ENCODE measurements at places on chromosomes 6 and 20. TPM values are rescaled to one million over a fixed set of nuclear protein-coding genes. Genes with fewer than 3 reads are reported as not detected.

DNA sequence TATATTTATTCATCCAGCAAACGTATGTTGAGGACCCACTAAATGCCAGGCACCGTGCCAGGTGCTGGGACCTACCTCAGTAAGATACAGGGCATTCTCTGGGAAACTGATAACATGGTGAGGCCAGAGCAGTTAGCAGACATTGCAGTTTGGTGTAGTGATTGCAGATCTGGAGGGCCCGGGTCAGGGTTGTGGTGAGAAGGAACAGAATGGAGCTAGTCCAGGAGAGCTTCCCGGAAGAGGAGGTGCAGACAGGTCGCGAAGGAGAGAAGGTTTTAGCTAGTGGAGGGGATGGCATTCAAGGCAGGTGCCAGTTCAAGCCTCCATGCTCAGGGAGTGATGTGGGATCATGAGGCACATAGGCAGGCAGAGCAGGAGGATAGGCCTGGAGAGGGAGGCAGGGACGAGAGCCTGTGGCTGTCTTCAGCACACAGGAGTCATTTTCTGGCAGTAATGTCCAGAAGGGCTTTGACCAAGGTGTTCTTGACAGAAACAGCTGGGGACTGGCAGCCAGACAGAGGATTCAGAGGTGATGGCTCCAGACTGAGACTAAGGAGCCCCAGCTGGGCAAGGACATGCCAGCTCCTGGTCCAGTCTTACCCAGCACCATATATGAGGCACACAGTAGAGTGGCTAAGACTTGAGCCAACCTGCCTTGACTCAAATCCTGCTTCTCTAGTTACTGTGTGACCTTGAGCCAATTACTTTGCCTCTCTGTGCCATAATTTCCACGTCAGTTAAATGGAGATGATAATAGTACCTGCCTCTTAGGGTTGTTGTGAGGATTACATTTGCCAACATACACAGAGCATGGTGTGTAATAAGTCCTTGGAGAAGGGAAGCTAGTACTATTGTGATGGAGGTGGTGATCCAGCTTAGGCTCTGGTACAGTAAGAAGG, 48.3 kb upstream of the FANCE start:
- no peak overlapping the region for H3K4me3 ChIP-seq
- no peak overlapping the region for H3K27ac ChIP-seq
- H3K4me1 ChIP-seq: peaks cover 28% of the 10 kb centered on the region
- DNase-seq: no peak
- no peaks in the 10 kb centered on the region for H3K27me3 ChIP-seq
- H3K36me3 ChIP-seq: no peaks in the 10 kb centered on the region

DNA sequence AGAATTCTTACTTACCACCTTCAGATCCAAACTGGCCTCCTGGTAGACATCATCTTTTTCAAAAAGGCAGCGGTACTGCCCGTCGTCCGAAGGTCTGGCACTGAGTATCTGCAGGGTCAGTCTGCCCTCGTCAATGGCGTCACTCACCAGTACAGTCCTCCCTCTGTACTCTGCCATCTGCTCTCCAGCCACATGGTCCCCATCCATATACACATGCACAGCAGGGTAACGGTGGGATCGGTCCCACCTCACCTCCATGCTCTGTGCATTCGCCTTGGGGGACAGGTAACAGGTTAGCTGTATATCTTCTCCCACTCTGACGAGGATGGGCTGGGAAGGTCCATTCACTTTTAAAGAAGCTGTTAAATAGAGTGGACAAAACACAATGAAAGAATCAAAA, 11.0 kb downstream of the BTNL2 start:
- peaks cover 6% of the 10 kb centered on the region for H3K4me1 ChIP-seq
- no peak overlapping the region for H3K4me3 ChIP-seq
- H3K27me3 ChIP-seq: peaks cover 35% of the 10 kb centered on the region
- no peak for DNase-seq
- no peak overlapping the region for H3K27ac ChIP-seq
- H3K36me3 ChIP-seq: no peaks in the 10 kb centered on the region

GRCh38 chr6:36605560-36606391, 11.6 kb downstream of the SRSF3 start:
- peaks cover 85% of the 10 kb centered on the region for H3K36me3 ChIP-seq
- no peak overlapping the region for H3K4me3 ChIP-seq
- H3K27ac ChIP-seq: peak overlapping the region; percentile 58

Gene COL12A1
- total RNA-seq: not detected

DNA sequence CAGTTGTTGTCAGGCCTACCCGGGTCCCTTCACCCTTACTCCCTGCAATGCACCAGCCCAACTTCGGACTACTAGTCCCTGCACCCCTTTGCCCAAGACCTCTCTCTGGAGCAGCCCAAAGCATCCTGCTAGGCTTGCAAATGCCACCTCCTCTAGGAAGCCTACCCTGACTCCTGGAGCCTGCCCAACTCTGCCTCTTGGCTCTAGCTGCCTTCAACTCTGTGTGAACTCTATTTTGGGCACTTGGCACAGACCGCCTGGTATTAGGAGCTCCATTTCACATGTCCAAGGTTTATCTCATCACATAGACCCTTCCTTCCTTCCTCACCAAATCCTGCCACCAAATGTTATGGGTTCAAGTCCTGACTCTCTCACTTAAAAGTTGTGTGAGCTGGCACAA, 80.6 kb downstream of the MDGA1 start:
- peaks cover 2% of the 10 kb centered on the region for H3K4me1 ChIP-seq
- no peak for DNase-seq
- H3K27me3 ChIP-seq: peaks cover 11% of the 10 kb centered on the region
- H3K27ac ChIP-seq: no peak overlapping the region
- H3K4me3 ChIP-seq: no peak overlapping the region
- H3K36me3 ChIP-seq: no peaks in the 10 kb centered on the region

Gene TSPO2
- not detected for total RNA-seq

Gene TNF
- total RNA-seq: 58.8 TPM
